Activated CD4-positive, alpha-beta T cell treated with anti-CD3 and anti-CD28 coated beads, Interleukin-2, amount 10 ng/mL, durations not matched to agents 24 days and 14 days (primary cell): ENCODE measurements at places on chromosomes 2 and 18.
A peak's percentile ranks its signal among the peaks of the same experiment; 100 is the strongest.

GRCh38 chr2:9654452-9655100, 23.8 kb upstream of the YWHAQ start:
- DNase-seq: no peak

DNA sequence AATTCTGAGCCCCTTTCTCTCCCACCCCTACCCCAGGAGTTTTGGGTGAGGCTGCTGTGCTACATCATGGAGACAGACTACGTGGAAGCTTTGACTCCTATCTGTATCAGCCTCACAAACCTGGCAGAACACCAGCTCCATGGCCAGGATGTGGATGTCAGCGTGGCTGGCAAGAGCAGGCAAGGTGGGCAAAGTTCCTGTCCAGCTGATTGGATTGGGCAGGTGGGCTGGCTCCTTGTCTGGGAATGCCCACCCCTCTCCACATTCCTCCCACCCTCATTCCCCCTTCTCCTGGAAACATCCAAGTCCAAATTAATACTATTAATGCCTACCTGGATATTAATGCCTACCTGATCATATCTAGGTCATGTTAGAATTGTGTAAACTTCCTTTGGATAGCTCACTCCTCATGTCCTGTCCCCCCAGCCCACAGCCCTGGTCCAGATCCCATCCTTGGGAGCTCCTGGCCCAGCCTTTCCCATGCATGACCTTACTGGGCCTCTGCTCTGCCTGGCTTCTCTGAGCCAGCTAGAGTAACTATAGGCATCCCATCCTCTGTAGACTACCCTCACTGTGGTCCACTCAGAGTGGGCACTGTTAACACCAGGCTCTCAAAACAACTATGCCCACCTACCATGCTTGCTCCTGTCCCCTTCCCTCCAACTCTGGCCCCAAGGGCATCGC, 24.1 kb downstream of the MROH2A start:
- no peak for DNase-seq

DNA sequence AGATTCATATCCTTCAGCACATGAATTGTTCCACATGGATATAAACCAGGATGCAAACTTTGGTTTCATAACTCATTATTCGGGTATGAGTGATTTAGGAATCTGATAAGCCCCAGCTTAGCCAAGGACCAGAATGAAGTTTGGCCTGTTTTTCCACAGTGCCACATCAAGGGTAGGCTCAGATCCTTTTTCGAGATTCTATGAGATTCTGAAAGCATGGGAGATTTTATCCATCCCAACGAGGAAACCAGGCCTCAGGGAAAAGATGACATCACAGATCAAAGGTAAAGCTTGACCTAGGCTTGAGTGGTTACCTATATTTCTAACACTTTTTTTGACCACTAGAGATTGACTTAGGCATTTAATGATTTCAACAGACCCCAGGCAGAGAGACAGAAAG, 590.8 kb upstream of the PKDCC start:
- DNase-seq: no peak

- DNase-seq: no peak
Observed at GRCh38 chr18:40821596-40822243, 1133.3 kb upstream of the PIK3C3 start.

GRCh38 chr2:76825140-76825970, 696.8 kb downstream of the LRRTM4 start:
- no peak for DNase-seq

GRCh38 chr2:226661789-226662545, 137.7 kb downstream of the IRS1 start:
- no peak for DNase-seq

- no peak for DNase-seq
Observed at GRCh38 chr2:202317080-202317857, 51.7 kb downstream of the NOP58 start.

GRCh38 chr2:74693213-74693612, 39.2 kb downstream of the SEMA4F start:
- no peak for DNase-seq

DNA sequence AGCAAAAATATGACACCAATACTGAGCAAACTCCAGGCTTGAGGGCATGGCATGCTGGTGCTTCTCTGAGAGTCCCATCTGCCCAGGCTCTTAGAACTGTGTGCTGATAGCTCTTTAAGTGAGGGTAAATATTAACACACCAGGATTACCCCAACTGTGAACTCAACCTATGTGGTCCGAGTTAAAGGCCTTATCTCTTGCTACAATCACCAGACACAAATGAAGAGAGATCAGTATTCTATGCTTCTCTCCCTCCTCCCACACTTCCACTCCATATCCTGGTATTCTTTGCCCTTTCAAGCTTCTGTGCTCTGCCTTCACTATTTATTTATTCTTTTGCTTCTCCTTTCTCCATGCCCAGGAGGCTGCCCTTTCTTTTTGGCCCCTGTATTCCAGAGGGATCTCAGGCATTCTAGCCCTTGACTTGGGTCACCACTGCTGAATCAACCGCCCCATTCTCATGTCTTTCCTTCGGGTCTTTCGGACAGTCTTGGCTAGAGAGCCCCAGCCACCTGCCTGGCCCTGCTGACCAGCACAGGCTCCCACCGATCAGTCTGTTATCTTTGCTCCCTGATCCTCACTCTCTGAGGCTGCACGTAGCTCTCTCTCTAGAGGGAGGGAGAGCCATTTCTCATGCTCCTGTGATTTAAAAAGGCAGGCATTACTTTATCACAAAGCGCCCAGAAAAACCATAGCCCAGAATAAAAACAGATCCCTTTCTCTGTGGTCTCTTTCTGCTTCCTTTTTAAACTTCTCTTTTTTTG, 17.2 kb upstream of the HK2 start:
- no peak for DNase-seq

DNA sequence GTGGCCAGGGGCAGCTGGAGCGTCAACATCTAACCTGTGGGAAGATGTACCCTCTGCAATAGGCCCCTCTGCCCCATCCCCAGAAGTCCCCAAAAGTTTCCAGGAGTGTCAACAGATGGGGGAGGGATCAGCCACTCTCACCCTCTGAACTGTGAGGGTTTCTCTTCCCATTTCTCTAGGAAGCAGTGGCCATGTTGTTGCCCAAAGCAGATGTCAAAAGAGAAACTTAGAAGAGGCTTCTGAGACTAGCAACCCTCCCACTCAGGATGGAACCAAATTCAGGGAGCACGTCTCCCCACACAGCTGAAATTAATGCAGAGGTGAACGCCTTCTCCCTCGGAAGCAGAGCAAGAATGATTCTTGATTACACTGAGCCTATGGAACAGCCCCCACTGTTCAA, 70.3 kb downstream of the ARL4C start:
- DNase-seq: peak; percentile 78

GRCh38 chr2:66521291-66521922, 86.5 kb downstream of the MEIS1 start:
- no peak for DNase-seq

- no peak for DNase-seq
Observed at GRCh38 chr2:12363138-12363537, 353.6 kb upstream of the TRIB2 start.

DNA sequence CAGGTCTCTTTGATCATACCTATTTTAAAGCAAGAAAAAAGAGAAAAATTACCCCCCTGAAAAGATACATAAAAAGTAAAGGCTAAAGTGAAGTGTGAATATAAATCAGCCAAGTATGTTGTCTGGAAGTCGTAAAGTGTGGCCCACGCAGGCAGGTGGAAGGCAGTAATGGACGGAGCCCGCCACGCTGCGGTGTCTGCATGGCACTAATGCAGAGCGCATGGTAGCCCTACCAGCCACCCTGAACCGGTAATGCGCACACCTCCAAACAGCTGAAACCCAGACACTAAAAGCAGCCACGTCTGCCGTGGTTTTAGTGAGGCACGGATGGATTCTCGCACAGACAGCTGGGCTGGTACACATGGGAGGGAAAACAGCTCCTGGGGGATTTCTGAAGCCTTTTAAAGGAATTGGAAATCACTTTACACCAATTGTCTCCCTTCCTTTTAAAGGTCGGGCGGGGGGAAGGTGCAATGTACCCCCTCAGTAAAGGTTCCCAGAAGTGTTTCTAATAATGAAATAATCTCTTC, 615.2 kb downstream of the CNTNAP5 start:
- no peak for DNase-seq

GRCh38 chr2:239265681-239266433, 135.0 kb downstream of the HDAC4 start:
- DNase-seq: no peak

GRCh38 chr2:183035954-183036669, 2.1 kb downstream of the NCKAP1 start:
- DNase-seq: no peak

DNA sequence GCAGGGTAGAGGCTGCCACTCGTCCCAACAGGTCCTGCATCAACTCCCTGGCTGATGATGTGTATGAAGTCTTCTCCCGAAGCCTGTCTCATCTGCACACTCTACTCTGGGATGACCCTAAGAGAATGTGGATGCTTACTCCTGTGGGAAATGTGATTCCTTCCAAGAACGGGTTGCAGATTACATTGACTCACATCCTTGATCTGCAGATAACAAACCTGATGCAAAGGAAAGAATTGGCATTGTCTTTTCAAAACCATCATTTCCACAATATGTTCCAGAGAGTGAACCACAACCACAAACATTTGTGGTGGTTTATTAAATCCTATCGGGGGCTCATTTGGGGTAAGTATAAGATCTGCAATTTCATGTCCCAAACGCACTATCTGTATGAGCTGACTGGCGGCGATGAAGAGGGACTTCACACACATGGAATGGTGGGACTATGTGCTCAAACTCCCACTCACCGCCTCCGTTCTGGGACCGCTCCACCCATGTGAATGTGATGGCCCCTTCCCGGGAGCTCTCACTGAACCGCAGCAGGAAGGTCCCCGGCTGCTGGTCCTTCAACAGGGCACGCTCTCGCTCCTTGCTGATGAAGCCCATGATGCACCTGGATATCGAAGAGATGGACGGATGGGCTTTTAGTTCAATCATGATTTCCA, 35.5 kb downstream of the STAT1 start:
- no peak for DNase-seq

DNA sequence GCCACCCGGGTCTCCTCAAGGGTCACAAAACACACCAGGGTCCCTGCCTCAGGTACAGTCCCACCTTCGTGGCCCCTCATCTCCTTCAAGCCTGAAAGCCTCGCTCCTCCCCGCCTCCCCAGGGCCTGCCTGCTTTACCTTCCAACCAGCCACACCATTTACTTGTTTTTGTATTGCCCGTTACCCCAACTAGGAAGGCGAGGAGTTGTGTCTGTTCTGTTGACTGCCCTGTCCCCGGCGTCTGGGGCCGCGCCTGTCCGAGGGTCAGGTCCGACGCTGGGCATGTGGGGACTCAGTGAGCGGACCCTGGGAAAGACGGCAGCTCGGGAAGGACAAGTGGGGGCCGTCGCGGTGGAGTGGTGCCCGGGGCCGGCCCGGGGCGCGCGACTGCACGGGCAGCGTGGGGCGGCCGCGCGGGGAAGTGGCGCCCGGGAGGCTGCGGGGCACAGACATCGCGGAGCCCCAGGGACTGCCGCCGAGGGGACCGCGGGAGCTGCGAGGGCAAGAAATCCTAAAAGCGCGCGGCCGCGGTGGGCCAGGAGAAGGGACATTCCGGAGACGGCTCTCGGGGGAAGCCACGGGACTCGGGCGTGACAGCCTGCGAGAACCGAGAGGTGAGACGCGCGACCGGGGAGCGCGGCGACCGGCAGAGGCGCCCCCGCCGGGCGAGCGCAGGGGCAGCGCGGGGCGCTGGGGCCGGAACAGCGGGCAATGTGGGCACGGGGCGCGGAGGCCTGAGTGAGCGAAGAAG, 797 bp upstream of the GRHL1 start:
- DNase-seq: no peak

DNA sequence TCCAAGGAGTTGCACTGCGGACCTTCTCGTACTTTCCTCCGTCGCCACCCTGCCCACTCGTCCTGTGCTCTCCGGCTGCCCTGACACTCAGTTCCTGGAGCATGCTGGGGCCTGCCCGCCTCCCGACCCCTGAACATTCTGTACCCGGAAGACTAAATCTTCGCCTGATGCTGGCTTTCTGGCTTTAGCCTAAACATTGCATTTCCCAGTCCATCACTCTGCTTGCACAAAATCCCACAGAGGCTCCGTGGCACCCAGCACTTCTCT, 550 bp upstream of the SFXN5 start:
- no peak for DNase-seq

DNA sequence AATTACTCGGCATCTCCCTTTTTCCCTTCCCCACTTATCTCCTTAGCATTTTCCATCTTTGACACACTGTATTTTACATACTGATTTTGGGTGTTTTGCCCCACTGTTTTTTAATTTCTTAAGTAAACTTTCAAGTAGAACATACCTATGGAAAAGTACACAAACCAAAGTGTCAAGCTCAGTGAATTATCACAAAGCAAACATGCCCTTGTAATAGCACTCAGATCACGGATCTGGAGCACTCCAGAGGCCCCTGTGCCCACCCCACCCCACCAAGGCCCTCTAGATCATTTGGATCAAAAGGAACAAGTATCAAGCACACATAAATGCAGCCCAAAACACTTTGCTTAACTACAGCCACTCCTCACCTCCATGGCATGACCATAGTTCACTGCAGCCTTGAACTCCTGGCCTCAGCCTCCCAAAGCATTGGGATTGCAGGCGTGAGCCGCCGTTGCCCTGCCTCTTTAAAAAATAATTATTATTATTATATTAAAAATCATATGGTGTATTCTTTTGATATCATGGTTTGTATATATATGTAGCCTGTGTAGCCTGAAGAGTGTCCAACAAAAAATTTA, 38.1 kb downstream of the FER1L5 start:
- no peak for DNase-seq

- no peak for DNase-seq
Observed at GRCh38 chr18:57352761-57353136, 392 bp downstream of the ST8SIA3 start.

DNA sequence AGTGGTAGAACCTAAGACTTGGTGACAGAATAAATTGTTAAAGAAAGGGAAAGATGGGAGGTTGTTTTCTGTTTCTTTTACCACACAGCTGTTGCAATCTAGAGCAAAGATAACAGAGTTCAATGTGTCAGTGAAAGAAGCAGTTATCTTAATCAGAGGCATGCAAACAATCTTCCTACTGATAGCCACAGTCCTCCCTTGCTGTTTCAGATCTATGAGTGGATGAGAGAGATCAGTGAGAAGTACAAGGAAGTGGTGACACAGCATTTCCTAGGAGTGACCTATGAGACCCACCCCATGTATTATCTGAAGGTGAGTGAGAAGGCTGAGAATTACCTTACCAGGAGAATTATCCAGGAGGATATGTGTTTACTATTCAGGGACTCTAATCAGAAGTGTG, 15.9 kb downstream of the CPO start:
- peak; percentile 34 for DNase-seq

DNA sequence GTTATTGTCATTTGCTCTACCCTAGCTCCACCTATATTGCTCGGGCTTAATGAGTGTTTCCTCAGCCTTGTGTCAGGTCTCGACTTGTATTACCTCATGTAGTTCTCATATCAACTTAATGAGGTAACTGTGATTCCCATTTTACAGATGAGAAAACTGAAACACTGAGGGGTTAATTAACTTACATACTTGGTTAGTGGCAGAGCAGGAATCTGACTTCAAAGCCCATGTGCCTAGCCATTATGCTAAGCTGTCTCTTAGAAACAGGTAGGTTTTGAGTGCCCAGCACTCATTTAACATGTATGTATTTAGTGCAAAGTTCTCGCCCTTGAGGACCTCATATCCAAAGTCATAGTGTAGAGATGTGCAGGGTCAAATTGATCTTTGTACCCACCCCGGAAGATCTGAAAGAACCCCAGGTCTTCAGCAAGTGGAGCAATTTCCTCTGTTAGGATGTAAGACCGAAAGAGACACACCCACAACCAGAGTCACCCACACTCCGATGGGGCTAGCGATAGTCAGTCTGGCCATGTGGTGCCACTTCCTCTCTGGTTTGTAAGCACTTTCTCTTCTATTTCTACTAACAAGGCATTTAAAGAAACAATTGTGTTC, 121.0 kb upstream of the SLC39A10 start:
- peak; percentile 94 for DNase-seq
